Stimulated activated CD8-positive, alpha-beta memory T cell treated with anti-CD3 and anti-CD28 coated beads, Interleukin-4, amount 100 ng/mL, for 1 hour (primary cell): ENCODE measurements at places on chromosomes 5 and 9.

GRCh38 chr9:123000371-123001068 is 32.9 kb upstream of the GPR21 start:
- DNase-seq, result no peak

GRCh38 chr9:91900797-91901177 is 49.2 kb downstream of the ROR2 start:
- no peak for DNase-seq

GRCh38 chr5:152884006-152884405 is 478.9 kb upstream of the NMUR2 start:
- no peak for DNase-seq

GRCh38 chr9:14250794-14251153 is 63.2 kb downstream of the NFIB start:
- DNase-seq, result no peak

DNA sequence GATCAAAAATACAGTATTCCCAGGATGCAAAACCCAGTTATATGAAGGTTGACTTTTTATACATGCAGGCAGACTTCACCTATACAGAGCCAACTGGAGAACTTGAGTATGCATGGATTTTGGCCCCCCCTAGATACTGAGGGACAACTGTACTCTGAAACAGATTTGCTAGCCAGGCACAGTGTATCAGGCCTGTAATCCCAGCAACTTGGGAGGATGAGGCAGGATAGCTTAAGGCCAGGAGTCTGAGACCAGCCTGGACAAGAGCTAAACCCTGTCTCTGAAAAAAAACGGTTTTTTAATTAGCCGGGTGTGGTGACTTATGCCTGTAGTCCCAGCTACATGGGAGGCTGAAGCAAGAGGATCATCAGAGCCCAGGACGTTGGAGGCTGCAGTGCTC is 21.9 kb downstream of the PTBP3 start:
- DNase-seq, result no peak

DNA sequence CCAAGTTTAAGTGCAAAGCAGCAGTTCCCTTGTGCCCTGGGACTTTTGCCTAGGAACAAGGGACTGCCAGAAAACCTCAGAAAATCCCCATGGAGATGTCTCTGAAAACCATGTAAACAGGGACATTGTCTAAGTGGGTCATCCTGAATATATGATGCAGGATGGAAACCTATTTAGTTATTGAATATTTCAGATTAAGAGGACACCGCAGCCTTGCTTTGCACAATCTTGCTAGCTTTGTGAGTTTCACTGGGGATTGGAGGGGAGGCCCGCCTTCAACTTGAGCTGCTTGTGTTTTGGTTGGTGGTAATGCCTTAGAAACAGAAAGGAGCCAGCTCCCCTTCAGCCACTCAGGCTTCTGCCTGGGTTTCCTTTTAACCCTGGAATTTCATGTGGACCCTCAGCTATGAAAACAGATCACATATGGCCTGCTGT is 112.8 kb downstream of the C9orf152 start:
- no peak for DNase-seq

GRCh38 chr9:120038342-120038741 is 541.6 kb downstream of the CDK5RAP2 start:
- DNase-seq, result no peak

GRCh38 chr9:20001058-20001457 is 212.2 kb upstream of the SLC24A2 start:
- no peak for DNase-seq

GRCh38 chr5:135534609-135535419 is 950 bp downstream of the NEUROG1 start:
- no peak for DNase-seq

- DNase-seq, result no peak
Observed at GRCh38 chr5:157648275-157648990, 3.8 kb downstream of the SOX30 start.

- DNase-seq, result no peak
Observed at GRCh38 chr5:173680660-173681242, 64.3 kb upstream of the BOD1 start.

- DNase-seq, result no peak
Observed at GRCh38 chr5:17096952-17097695, 120.3 kb upstream of the BASP1 start.

DNA sequence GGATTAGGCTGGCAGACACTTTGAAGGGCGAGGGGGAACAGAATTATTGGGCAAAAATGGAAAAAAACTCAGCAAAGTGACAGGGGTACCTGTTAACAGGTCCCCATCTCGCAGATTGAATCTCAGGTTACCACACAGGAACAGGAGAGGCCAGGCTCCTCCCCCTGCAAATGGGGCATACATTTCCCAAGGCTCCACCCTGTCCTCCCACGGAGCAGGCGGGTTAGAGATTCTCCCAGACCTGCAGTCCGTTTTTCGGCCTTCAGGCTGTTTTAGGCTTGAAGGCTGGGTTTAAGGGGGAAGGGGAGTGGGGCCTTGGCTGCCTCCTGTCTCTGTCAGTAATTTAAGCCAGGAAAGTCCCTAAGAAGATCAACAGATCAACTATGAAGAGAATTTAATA is 42.7 kb downstream of the LRRC70 start:
- no peak for DNase-seq

DNA sequence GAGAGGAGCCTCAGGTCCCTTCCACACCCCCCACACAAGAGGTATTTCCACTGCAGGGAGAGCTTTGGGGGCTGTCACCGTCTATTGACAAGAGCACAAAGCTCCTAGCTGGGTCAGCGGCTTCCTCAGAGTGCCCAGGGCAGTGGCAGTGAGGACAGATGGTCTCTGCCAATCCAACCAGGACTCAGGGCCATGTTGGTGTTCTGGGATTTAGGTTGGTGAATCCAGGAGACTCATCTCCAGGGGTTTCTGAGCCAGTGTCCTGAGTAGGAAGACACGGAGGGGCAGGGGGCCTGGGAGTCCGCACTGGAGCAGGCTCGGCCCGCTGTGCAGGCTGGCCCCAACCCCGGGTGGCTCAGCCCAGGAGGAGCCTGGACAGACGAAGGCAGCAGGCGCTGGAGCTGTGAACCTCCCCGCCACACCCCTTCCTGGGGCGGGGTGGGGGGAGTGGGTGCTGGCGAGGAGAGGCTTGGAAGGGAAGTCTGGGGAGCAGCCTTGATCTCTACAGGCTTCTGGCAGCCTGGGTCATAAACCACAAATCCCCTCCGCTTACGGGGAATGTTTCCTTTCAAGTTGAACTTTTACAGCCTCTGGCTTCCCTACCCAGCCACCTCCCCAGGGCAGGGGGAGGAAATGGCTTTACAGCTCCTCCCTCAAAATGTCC is 19.6 kb downstream of the CRB2 start:
- DNase-seq, result no peak

DNA sequence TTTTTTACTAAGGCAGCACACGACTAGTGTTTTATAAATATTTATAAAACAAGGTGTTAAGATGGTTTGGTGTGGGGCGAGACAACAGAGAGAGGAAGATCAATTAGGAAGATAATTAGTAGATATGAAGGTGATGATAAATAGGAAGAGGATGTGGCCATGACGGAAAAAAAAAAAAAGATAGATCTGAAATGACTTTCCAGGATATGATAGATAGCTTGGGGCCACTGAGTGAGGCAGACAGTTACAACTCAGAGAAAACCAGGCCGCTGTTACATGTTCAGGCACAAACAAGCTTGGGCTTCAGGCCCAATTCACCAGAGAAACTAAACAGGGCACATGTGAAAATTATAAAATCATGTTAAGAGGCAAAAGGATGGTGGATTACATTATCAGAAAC is 43.2 kb downstream of the KIAA0825 start:
- no peak for DNase-seq

DNA sequence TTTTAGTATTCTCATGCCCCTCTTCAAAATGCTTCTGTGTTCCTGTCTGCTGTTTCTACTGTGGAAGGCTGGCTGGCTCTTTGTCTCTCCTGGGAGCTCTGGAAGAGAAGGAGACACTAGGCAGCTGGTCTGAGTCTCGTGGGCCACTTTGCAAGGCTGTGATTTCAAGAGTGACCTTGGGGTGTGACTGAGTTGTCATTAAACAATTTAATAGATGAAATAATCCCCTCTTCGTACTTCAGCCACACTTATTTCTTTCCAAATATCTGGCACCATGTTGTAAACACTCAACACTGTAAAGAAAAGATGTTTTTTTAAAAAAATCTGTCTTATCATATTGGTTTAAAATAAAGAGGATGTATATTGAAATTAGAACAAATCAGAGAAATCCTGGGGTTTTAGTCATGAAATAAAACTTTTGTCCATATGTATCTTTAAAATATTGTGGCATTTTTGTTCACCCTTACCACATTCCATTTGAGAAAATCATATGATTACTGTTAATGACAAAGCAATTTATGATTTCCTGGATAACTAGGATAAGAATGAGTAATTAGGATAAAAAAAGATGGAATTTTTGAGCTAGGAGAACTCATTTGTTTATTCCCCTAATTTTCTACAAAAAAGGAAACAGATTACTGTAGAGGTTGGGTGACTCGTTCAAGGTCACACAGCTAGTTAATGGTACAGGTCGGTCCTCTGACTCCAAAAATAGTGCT is 200.8 kb downstream of the MAT2B start:
- no peak for DNase-seq

- no peak for DNase-seq
Observed at GRCh38 chr5:133289686-133290367, 238.0 kb downstream of the HSPA4 start.

DNA sequence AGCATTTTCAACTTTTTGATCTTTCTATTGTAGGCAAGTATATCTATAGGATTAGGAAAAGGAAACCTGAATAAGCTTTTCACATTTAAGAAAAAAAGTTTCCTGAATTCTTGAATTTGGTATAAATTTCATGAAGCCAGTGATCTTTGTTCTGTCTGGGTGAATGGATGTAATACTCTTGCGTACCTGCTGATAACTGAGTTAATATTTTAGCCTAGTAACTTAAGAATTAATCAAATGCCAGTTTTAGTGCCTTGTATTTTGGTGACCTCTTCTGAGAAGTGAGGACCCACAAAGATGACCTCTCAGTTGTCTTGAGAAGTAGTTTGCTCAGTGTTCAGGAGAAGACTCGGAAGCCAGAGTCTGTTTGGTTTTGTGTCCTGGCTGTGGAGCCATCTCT is 77.9 kb downstream of the UHRF2 start:
- DNase-seq, result no peak

DNA sequence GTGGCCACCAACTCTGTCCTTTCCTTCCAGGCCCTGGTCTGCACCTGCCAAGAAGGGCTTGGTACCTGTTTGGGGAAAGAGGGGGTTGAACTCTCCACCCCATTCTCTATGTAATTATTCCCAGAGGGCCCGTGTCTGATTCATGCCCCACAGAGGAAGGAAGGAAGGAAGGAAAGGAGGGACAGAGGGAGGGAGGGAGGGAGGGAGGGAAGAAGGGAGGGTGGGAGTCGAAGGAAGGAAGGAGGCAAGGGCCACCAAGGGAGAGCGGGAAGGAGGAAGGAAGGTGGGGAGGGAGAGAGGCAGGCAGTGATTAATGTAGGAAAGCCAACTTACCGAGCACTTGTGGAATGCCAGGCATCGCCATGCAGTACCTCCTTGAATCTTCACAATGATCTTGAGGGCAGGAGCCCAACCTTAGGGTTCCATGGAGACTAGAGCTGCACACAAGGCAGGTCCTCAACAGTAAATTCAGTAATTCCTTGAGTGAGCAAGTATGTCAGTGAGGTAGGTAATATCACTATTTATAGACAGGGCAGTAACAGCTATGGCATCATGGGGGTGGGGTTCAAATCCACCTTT is 75.8 kb downstream of the FGF18 start:
- no peak for DNase-seq

GRCh38 chr5:59600998-59601397 is 292.5 kb downstream of the PDE4D start:
- no peak for DNase-seq
